Stimulated activated CD4-positive, alpha-beta T cell treated with anti-CD3 and anti-CD28 coated beads, Interleukin-1b, Interleukin-23, amount 100 ng/mL, for 1 hour (primary cell): ENCODE measurements at places on chromosomes 4 and X.

DNA sequence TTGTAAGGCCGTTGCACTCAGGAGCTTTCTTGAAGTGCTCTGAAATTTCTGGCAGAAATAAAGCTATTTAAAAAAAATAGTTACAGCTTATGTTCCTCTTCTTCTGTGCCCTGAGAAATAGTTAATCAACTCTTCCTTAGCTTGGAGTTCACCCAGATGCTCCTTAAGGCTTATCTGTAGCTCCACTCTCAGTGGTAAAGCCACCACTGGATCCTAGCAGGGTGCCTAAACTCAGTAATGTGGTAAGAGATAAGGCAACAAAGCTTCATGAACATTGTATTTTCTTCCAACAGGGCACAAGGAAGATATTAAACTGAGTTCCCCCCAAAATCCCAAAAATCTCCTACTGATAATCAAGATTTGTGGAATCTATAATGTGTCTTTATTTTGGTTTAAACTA is 299.5 kb downstream of the MAPK10 start:
- no peak for DNase-seq

DNA sequence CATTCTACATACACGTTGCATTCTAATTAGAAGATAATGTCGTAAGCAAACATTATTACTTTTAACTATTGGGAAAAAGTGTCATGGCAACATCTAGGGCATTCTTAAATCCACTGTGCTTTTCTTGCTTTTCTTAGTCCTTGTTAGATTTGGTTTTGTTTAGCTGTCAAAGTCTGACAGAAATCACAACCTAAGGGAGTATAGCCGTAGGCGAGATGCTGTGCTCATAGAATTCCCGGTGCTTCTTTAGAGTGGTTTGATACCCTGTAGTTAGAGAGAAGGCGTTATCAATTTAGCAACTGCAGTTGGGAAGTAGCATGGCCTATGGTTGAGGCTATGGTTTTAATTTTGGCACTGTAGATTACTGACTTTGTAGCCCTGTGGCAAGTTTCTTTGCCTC is 45.7 kb downstream of the WWC2 start:
- no peak for DNase-seq

GRCh38 chr4:40190019-40190418 is 6.8 kb upstream of the RHOH start:
- DNase-seq, result no peak

DNA sequence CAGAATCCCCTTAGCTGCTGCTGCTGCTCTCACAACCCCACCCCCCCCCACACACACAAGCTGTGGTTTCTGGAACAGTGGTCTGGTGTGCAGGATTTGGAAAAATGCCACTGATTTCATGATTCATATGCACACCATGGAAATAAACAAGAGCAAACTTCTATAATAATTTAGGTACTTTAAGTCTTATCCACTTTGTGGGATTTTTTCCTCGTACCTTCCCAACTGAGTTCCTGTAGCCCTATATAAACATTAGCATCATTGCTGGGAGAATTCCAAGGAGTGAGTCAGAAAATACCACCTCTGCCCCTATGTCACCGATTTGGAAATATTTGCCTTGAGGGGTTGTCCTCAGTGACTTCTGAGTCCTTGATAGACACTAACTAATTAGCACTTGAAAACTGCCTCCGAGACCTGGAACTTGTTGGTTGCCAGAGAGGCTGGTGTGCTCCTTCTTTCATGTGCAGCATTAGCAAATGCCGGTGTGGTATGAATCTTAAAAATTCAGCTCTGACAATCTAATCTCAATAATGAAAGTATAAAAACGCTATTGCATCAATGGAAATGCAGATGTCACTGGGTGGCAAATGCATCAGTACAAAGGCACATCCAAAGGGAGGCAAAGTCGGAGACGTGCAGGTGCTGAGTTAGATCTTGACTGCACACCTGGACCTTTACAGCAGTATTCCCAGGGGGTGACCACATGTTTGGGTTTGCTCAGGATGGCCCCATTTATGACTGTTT is 61.8 kb downstream of the CPE start:
- DNase-seq, result no peak

DNA sequence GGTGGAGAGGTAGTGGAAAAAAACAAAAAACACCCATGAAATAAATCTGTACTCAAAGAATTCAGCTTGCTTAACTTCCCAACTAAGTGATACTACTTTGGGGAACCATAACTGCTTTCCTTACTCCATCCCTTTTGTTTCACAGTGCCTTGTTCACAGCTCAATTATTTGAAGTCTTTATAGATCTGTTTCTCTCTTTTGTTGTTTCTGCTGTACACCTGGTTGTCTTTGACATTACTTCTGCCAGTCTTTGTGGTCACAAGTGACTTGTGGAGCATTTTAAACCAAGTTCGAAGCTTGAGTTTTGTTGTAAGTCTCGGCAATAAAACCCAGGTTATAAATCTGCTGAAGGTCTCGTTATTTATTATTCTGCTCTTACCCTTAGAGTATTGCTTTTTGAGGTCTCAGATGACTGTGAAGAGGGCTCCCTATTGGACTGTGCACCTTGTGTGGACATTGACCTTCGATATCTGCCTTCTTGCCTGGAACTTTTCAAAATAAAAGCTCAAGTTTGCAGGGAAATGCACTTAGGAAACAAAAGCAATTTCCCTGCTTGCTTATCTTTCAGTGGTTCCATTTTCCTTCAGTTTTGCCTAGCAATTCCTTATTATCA is 59.8 kb downstream of the ANK2 start:
- no peak for DNase-seq

DNA sequence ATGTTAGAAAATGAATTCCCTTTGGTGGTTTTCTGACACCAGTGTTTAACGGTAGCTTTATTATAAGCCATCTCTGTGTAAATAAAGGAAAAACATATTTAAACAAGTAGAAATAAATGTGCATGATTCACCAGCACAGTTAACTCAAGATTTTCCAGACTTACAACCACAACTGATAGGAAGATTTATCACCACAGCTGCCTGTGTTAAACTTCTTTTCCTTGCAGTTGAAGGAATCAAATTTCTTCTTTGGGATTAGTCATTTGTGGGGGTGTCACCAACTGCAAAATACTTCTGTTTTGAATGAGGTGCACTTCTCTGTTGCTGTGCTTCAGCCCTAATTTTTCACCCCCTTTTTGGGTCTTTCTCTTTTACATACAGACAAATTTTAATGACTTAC is 128.1 kb upstream of the STK26 start:
- no peak for DNase-seq

GRCh38 chrX:41085512-41085877 is 250 bp downstream of the USP9X start:
- DNase-seq, result no peak

- DNase-seq, result no peak
These were observed 549.9 kb upstream of the AMOT start for GRCh38 chrX:113390531-113390930.

GRCh38 chrX:17414839-17415238 is 39.8 kb downstream of the NHS start:
- DNase-seq, result no peak

GRCh38 chr4:87092389-87093141 is 127.9 kb downstream of the KLHL8 start:
- no peak for DNase-seq

DNA sequence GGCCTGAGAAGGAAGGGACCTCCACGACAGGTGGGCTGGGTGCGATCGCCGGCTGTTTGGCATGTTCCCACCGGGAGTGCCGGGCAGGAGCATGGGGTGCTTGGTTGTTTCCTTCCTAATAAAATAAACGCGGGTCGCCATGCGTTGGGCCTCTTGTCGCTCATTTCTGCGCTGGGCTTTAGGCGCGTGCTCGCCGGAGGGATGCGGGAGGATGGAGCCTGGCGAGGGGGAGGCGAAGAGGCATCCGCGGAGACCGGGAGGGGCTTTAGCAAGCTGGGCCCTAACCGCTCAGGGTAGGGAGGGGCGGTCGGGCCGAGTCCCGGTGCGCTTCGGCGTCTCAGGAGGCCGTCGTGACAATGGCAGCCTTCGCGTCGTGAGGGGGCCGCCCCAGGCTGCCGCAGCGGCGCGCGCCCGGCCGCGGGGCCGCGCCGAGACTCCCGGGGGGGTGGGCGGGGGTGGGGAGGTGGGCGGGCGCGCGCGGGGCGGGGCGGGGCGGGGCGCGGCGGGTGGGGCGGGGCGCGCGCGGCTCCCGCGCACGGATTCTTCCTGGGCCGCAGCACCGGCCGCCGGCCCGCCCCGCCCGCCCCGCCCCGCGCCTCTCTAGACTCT is 476 bp upstream of the GDI1 start:
- no peak for DNase-seq

DNA sequence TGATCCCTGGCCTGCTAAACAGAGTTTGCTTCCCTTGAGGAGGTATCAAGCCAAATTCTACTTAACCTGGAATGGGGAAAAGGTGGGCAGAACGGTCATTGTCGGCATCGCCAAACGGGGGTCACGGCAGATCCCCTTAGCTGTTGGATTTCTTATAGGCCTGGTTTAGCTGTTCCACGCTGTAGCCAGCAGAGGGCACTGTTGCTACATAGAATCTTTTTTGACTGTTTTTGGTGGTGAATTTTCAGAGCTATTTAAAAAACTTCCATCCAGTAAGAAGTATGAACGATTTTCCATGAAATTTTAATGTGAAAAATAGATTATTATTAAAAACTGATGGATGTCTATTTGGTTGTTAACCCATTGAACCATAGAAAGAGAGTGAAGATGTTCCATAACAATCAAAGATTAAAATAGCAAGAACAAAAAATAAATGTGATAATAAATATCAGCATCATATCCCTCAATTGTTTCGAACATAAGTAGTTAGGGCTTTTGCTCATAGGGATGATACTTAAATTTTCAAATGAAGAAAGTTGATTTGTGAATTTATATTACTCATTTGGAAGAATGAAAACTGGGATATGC is 56.6 kb downstream of the LINC00632 start:
- no peak for DNase-seq

DNA sequence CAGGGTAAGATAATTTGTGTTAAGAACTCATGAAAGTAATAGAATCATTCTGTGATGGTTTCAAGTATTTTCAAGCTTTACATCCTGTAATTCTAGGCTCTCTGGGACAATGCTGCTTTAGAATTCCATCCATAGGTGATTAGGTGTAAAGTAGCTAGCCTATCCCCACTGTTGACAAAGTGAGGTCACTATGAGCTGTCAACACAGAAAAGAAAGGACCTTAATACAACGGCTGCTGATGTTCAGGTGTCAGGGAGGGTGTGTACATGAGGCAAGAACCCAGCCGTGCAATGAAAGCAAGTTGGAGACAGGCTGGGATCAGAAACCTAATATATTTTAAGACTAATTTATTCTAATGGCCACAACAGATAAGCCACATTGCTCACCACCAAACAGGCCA is 36.8 kb upstream of the SH3RF1 start:
- DNase-seq, result no peak

GRCh38 chr4:138919094-138919936 is 96.3 kb upstream of the NOCT start:
- no peak for DNase-seq

- no peak for DNase-seq
These were observed 260.4 kb downstream of the GALNTL6 start for GRCh38 chr4:172073590-172073989.

DNA sequence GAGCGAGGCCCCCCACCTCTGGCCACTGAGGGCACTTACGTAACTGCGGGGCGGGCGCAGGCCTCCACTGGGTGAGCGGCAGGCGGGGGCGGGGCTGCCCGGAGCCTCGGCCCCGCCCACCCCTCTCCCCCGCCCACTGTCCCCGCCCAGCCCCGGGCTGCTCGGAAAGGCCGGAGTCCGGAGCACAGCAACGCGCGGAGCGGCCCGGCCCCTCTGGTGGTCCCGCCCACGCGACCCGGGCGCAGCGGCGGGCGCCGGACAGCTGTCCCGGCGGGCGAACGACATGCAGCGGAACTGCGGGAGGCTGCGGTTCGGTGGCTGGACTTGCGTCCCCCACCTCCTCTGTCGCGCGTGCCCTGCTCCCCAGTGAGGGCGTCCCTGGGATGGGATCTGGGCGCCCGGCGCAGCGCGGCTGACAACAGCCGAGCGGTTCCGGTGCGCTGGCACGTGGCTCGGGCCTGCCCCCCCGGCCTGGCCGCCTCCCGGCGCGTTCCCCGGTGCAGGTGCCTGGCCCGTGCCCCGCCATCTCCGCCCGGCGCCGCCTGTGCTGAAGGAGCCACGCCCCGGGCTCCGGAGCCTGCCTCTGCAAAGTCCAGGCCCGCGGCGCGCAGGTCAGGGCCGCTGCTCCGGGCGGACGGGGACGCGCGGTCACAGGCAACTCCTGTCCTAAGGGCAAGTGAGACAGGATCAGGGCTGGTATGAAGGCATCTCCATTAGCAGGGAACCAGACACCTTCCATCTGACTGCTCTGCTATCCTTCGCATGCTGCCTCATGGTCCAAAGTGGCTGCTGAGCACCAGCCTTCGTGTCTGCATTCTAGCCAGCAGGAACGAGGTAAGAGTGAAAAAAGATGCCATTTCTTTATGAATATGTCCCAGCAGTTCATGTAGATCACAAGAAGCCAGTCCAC is 21.8 kb upstream of the JAKMIP1 start:
- DNase-seq, result no peak

- DNase-seq, result no peak
These were observed 227.4 kb upstream of the BCOR start for GRCh38 chrX:40325161-40325560.

GRCh38 chr4:5399790-5400421 is 308.5 kb downstream of the EVC2 start:
- no peak for DNase-seq

DNA sequence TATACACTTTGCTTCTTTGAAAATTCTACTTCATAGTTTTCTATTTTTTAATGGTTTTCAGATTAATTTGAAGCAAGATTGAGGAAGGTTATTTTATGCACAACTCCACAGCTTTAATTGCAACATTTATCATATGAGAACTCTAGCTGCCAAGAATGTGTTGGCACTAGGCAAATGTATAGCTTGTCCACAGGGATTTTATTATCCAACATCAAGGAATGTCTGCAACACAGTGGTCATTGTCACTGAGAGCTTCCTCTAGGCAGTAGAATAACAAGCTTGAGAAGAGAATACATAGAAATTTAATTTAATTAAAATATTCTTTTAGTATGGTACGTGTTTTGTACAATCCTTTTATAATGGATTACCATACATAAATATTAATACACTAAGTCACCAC is 1600.8 kb downstream of the ARAP2 start:
- DNase-seq, result no peak

DNA sequence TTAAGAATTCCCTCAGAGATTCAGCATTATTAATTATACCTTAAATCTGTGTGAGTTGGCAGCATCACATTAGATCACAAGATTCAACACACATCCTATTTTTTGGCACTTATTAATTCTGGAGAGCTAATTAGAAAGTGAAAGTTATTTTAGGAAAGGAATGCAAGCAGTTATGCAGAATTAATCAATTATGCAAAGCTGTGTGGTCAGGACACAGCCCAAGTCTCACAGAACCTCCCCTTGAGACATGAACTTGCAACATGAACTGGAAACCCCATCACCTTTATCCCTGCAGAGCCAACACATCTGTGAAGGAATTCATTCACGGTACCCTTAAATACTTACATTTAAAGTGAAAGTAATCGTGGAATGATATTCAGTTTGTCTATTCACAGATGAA is 80.5 kb downstream of the TSPAN5 start:
- no peak for DNase-seq
